ENCODE measurements at places on chromosomes 5 and 9.
A peak's percentile ranks its signal among the peaks of the same experiment; 100 is the strongest.

DNA sequence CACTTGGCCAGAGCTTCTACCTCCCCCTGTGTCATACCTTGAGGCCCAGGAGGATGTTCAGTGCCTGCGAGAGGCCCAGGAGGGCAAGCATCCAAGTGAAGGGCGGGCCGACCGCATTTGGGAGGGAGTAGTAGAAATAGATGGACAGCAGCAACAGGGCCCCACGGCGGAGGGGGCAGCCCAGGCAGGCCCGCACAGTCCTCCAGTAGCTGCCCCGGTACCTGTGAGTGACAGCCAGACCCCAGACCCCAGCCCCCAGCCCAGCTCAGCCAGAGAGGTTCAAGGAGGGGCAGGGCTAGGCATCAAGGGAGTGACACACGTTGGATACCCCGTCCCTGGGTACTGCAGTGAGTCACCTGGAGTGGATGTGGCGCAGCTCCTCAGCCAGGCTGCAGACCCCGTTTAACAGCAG lies 1.4 kb downstream of the STING1 start:
- no peak for DNase-seq

DNA sequence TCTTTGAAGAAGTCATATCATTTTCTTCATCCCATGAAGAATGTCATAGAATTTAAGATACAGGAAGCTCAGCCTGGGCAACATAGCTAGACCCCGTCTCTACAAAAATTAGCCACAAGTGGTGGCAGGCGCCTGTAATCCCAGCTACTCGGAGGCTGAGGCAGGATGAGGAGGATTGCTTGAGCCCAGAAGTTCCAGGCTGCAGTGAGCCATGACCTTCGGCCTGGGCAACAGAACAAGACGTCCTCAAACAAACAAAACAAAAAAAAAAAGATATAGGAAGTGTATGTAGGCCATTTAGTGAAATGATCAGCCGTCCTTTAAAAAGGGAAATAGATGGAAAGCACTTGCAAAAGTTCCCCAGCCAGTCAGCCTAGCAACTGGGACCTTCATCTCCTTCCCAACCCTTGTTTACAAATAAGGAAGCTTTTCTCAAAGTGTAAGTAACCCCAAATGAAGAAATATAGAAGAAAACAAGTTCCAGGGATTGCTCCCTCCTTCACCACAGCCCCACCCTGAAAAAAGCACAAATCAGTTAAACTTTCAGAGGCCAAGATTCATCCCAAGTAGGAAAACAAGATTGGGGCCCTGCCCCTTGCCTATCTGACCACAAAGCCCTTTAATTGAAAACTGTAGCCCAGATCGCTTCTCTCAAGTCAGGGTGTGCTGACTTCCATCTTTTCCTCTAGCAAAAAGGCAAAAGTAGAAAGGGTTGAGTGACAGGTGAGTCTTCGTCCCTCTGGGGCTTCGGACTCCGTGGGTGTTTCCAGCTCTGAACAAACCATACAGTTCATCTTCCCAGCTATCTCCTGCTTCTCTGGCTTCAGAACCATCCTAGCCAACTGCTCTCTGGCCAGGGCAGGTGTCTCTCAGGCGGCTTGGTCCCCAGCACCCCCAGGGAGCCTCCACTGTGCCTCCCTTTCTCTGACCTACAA lies 1.2 kb downstream of the SLC31A2 start:
- DNase-seq, result no peak

- DNase-seq, result no peak
These were observed 174.5 kb downstream of the XRCC4 start for GRCh38 chr5:83251849-83252248.

- peak; percentile 11 for DNase-seq
These were observed 50.5 kb upstream of the RNU6ATAC start for GRCh38 chr9:134214766-134215419.

GRCh38 chr9:127360829-127361228 lies 36.1 kb upstream of the SLC2A8 start:
- no peak for DNase-seq

DNA sequence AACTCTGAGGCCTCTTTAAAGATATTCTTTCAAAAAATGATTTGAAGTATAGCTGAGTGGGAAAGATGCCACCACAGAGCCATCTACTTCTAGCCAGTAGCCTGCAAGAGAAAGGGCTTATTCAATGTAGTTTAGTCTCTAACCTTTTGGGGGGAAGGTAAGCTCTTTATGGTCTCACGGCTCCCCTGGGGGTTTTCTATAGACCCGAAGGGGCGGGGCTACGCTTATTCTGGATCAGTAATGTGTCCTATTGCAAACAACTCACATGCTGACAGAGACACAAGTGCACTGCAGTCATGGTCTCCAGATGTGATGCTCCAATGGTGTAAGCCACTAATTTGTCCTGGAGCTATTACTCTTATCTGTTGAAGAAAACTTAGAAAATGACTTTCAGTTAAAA lies 53.4 kb upstream of the RPS23 start:
- no peak for DNase-seq

GRCh38 chr5:180215783-180216630 lies 7.0 kb upstream of the RASGEF1C start:
- DNase-seq, result no peak

DNA sequence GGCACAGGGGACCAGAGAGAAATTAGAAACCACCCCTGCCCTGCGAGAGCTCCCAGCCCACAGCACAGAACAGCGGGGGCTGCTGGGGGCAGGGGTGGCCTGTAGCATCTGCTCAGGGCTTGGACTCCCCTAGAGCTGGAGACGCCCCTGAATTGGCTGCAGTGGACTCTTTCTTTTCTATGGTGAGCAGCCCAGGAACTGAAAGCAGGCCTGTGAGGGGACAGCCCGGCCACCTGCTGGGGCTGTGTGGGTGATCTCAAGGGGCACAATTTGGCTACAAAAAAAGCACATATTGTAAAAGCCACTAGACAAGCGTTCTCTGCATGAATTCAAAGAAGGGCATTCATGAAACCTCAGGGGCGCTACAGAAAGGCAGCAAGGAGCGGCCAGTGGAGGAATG lies 57.5 kb upstream of the ICE1 start:
- DNase-seq, result no peak

GRCh38 chr5:139871614-139872013 lies 76.0 kb downstream of the PSD2 start:
- DNase-seq, result no peak

- DNase-seq, result no peak
These were observed 252.2 kb downstream of the NR2F1-AS1 start for GRCh38 chr5:93328833-93329232.

- DNase-seq, result no peak
These were observed 498.8 kb upstream of the TNC start for GRCh38 chr9:115616666-115617239.

GRCh38 chr5:16901021-16901644 lies 35.0 kb downstream of the MYO10 start:
- DNase-seq, result no peak

GRCh38 chr5:14250748-14251701 lies 107.9 kb downstream of the TRIO start:
- no peak for DNase-seq

DNA sequence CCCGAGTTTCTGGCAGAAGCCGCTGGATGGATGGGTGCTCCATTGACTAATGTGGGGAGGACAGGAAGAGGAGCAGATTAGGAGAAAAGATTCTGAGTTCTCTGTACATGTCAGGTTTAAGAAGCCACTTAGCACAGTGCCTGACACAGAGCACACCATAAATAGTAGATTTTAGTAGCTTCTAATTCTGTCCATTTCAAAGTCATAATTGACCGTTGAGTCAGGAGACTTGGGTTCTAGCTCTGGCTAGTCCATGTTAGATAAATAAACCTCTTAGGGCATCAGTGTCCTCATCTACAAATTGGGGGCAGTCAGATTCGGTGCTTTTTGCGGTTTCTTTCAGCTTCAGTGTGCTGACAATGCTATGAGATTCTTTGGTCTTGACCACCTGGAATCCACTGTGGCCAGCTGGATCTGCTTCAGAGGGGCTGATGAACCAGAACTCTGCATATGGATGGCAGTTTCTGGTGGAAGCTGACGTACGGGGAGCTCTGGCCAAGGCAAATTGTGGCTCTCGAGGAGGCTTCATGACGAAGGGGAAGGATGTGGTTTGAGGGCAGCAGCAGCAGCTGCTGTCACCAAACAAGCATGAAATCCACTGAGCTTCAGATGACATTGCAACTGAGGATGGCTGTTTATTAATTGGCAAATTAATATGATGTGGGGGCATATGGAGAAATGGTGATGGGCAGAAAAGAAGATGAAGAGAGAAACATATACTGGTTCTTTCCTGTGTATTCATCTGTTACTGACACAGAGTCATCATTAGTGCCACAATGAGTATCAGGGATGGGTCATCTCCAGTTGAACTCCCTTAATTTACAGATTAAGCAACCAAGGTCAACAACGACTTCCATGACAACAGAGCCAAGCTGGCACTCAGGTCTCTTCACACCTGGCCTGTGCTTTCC lies 134.4 kb downstream of the AOPEP start:
- DNase-seq, result no peak

GRCh38 chr9:127181595-127182190 lies 59.3 kb upstream of the ANGPTL2 start:
- DNase-seq, result peak; percentile 10

DNA sequence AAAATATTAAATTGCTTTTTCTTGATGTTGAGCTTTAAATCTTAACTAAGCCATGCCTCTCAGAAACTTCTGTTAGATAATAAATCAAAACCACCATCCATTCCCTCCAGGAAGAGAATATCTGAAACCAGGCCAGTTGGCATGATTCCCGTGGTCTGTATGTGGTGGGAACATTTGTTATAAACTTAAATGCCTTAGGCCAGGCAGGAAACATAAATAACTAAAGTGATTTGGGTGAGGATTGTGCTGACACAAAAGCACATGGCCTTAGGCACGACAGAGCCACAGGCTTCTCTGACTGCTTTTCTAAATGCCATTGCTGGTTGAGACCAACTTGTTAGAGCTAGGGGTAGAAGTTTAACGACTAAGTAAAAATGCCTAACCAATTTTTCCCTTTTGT lies 255.9 kb downstream of the GABRG2 start:
- DNase-seq, result no peak

DNA sequence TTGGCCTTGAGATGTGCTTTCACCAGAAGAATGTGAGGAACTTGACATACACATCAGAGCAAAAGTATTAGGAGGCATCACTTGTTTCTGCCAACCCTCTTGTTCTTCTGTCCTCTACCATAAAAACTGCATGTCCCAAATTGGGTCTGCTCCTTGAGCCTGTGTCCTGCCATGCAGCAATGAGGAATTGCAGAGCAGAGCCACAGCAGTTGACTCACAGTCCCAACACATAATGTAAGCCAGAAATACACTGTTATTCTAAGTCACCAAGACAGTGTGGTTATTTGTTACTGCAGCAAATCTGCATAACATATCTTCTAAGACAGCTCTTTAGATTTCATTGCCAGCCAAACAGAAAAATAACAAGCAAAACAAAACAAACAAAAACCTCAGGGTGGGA lies 598.2 kb downstream of the PRELID2 start:
- DNase-seq, result no peak

- no peak for DNase-seq
These were observed 667 bp downstream of the FBXO10 start for GRCh38 chr9:37575511-37575914.

GRCh38 chr5:178340187-178340586 lies 107.6 kb upstream of the PHYKPL start:
- DNase-seq, result no peak

DNA sequence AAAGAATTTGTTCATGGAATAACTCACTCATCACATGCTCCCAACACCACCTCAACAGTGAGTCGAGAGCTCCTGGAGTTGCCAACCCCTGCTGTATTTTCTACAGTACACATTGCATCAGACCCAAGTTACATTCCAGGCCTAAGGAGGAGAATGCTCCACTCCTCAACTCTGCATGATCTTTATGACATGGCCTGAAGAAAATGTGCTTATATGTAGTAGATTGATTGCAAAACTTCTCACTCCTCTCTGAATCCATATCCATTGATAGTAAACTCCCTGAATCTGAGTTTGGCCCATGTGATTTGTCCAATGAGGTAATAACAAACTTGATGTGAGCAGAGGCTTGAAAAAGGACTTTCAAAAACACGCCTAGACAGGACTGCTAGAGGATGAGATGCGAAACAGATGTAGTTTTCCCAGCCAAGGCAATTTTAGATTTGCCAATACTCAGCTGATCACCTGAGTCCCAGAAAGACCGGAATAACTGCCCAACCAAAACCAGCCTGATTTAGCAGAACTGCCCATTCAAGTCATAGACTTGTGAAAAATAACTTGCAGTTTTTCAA lies 29.0 kb upstream of the PAPPA start:
- DNase-seq, result no peak

- no peak for DNase-seq
These were observed 257.0 kb downstream of the TMEM232 start for GRCh38 chr5:110469486-110469885.

GRCh38 chr9:131657037-131657377 lies 82.9 kb downstream of the RAPGEF1 start:
- DNase-seq, result no peak

DNA sequence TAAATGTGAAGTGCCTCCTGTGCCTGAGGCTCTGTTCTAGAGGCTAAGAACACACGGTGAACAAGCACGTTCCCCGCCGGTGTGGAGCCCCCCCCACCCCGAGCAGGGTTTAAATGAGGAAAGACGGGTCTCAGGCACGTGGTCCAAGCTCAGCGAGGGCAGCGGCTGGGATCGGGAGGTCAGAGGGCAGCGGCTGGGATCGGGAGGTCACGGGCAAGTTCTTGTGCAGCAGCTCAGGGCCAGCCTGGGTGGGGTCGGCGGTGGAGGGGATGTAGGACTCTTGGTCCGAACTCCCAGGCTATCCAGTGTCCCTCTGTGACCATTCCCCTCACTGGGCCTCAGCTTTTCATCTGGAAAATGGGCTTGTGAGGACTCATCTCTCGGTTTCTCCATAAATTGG lies 2.7 kb upstream of the GBGT1 start:
- DNase-seq, result no peak

DNA sequence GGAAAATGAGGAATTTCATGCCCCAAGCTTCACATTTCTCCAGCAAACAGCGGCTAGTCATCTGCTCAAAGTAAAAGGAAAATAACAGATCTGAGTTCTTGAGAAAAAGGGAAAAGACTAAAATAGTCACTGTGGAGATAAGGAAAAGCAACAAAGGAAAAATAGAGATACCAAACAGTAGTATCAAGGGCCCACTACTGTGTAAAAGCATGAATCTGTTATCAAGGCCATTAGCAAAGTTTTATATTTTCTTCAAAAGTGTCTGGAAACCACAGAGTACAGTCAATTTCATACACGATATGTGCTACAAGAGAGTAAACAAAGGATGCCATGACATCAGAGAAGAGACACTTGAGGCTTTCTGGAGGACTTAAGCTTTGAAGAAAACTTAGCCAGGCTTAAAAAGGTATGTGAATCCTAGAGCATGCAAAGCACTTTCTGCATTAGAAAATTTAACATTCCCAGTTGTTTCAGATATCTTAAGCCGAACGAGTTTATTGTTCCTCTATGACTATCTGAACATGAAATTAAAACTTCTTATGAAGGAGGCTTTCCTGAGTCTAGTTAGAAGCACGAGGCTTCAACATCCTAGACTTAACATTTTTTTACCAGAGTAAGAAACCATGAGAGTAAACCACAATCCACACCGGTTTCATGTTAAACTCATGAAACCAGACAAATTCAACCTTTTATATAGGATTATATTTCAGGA lies 1.2 kb downstream of the TTC33 start:
- DNase-seq, result no peak

Measured in omental fat pad (tissue), 4 donors.